ENCODE measurements at places on chromosomes 3 and 15. TPM values are rescaled to one million over a fixed set of nuclear protein-coding genes. Genes with fewer than 3 reads are reported as not detected.

- DNase-seq: no peak
Measured at GRCh38 chr3:142120707-142121106, 28.6 kb downstream of the TFDP2 start.

DNA sequence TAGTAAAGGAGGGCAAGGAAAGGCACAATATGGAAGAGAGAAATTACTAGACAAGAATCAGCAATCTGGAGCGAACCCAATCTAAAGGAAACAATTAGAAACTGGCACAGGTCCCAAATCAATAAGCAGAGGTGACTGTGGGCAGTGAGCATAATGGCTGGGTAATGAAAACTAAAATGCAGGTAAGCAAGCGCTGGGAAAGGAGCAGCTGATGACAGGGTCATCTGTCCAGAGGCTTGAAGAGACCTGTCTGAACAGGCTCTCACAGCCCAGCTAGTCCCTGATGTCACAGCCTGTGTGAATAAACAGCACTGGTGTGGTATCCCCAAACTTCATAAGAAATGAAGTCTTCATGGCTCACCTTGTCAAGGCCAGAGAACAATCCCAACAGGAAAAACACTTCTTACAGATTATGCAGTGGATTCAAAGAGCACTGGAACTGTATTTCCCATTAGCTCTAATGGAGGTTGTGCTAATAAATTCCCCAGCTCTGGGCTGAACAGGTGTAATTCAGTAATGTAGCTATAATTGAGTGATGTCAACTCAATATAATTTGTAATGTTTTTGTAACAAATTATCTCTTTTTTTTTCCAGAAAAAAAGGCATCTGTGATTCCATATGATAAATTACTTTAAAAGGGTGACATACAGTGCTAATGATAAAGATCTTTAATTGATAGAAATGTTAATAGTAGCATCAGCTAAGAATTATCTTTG is 197.3 kb downstream of the FHIT start:
- no peak for DNase-seq

The CYP8B1 gene
- total RNA-seq: not detected

GRCh38 chr3:159221335-159221734 is 419.5 kb downstream of the MFSD1 start:
- no peak for DNase-seq

DNA sequence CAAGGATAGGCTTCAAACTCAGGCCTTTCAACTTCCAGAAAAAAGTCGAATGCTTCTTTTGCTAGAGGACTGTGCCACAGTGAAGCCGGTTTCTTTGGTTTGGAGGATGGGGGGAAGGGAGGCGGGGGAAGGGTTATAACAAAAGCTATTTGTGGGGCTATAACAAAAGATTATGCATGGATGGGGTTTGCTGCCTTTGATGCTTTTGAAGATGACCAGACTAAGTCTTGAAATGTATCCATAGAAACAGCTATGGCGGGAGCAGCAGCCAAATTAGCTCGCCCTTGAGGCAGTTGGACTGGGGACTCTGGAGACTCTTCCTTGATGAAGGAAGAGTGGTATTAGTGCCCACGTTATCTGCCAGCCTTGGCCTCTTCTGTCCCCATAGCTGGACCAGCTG is 47.5 kb downstream of the SRGAP3 start:
- no peak for DNase-seq

The RPP25 gene
- 20.5 TPM for total RNA-seq

DNA sequence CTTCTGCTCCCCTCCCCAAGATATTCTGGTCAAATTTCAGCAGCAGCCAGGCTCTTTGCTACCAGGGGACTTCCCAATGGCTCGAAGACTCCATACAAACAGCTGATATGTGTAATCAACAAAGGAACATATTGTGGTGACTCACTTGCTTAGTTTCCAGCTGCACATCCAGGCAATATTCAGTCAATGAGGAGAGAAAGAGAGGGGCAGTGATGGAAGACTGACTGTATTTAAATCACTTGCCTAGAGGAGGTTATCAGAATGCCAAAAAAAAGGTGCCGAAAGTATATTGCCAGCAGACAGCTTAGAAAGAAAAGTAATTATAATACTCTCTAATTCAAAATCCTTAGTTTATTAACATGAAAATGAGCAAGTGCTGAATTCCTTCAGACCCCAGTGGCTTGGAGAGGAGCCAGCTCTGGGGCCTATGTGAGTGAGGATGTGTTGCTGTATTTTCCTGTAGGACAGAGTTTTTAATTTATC is 236.5 kb downstream of the LRTM1 start:
- DNase-seq: no peak

GRCh38 chr15:95987886-95988573 is 342.5 kb upstream of the NR2F2 start:
- no peak for DNase-seq

The GOLGA8K gene
- total RNA-seq: not detected

GRCh38 chr3:69210068-69210730 is 87.8 kb upstream of the LMOD3 start:
- DNase-seq: no peak

DNA sequence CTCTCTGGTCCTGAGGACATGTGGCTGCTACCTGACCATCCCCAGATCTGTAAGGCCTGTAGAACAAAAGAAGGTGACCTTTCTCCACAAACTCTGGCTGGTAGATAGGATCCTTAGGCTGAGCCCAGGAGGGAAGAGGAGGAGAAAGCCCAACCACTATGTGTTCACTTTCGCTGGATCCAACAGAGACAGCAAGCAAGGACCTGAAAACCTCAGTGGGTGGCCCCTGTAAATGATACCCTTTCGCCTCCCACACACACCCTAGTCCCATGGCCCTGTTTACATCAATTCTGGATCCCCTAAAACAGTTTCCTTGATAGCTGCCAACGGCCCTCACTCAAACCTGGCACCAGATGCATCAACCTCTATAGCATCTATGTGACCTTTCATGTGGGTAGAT is 22.4 kb downstream of the CCDC12 start:
- DNase-seq: no peak

The ILDR1 gene
- 5.8 TPM for total RNA-seq

GRCh38 chr3:191795196-191795595 is 334.2 kb downstream of the PYDC2 start:
- no peak for DNase-seq
